Adipocyte (in vitro differentiated cells): ENCODE measurements at places on chromosomes 2 and 18.

DNA sequence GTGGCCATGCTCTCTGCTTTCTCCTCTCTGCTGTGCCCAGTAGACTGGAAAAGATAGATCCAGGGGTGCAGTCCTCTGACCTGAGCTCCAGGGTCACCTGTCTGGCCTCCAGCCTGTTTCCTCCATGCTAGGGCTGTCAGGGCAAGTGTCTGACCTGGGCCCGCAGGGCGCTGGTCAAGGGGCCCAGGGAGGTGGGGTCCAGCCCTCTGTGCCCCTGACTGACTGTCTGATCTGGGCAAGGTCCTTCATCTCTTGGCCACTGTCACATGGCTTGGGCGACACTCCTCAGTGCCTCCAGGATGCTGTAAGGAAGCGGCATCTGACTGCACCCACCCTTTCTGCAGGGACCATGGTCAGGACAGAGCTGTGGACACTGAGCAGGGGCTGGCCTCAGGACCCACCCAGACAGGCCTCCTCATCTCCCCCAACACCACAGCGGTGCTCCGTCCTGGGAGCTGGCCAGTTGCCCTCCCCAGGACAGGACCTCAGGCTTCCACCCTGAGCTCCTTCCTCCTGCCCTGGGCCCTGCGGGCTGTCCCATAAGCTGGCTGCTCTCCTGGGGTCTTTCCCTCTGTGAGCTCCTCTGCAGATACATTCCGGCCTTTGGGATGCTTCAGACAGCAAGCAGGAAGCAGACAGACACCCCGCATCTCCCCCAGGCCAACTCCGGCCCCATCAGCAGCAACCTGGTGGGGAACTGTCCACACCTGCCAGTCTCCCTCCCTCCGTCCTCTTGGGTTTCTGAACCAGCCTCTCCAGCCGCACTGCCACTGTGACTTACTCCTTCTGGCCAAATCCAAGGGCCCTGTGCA, 21.2 kb upstream of the ALPI start:
- DNase-seq: no peak

GRCh38 chr2:3637311-3637675, 20.7 kb upstream of the ALLC start:
- DNase-seq: no peak

DNA sequence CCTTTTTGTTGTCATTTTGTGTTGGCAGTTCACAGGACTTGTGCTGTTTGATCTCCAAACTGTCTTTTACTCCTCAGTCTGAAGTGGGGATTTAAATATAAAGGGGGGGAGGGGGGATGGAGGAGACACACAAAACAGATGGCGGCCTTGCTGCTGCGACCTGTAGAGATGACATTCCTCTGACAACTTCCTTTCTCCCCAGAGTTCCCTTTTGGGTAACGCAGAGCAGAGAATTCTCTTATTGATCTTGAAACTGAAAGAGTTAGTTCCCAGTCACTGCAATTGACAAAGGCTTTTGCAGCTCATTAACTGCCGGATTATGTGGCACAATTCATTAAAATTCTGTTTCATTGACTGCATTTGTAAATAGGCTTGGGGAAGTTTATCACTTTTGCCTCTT, 279.3 kb downstream of the TSN start:
- no peak for DNase-seq

DNA sequence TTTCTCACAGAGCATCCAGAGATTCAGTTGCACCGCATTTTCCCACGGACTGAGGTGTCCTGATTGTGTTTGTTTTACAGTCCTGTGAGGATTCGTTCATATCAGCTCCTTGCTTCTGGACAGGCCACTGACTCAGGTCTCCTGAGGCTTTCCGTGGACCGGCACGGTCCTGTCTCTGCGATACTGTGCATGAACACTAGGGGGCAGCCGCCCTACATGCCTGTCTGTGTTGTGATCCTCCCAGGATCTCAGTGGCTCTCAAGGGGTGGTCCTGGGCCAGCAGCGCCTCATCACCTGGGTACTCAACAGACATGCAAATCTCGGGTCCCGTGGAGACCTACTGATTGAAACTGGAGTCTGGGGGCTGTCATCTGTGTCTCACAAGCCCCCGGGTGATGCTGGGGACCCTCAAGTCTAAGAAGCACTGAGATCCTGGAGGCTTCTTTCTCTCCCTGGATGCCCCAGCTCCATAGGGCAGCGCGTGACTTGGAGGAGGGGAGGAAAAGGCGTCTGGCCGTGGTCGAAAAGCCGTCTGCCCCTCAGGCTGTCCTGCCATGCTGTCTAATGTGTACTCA, 28.9 kb downstream of the IL1R2 start:
- DNase-seq: peak; percentile 90

- peak; percentile 87 for DNase-seq
Observed at GRCh38 chr2:102258386-102259074, 52.8 kb upstream of the IL1RL1 start.

DNA sequence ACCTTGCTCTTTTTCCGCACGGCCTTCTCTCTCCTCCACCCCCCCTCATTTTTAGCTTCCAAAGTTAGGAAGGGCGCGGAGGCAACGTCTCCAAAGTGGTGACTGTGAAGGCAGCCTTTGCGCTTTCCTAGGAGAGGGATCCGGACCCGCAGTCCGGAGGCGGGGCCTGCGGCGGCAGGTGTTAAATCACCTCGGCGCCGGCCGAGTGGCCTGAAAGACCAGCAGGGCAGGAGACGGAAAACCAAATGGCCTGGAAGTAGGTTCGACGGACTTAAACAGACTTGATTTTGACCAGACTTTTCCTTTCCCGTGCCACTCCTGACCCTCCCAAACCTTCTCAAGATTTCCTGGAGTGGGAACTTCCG, 615 bp downstream of the GORASP2 start:
- peak; percentile 73 for DNase-seq

DNA sequence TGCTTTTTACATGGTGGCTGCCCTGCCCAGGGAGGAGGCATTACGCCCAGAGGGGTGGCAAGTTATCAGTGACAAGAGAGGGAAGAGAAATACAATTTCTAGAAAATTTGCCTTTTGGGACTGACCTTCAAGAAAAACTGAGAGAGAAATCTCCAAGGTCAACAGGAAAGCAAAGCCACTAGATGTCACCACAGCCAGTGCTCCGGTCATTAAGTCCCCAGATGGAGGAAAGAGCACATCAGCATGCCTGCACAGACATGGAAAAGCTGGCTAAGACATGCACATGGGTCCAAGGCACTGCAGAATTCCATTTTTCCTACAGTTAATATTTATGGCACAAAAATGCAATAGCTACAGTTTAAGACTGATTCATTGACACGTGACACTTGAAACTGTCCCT, 21.0 kb downstream of the FHL2 start:
- DNase-seq: no peak

DNA sequence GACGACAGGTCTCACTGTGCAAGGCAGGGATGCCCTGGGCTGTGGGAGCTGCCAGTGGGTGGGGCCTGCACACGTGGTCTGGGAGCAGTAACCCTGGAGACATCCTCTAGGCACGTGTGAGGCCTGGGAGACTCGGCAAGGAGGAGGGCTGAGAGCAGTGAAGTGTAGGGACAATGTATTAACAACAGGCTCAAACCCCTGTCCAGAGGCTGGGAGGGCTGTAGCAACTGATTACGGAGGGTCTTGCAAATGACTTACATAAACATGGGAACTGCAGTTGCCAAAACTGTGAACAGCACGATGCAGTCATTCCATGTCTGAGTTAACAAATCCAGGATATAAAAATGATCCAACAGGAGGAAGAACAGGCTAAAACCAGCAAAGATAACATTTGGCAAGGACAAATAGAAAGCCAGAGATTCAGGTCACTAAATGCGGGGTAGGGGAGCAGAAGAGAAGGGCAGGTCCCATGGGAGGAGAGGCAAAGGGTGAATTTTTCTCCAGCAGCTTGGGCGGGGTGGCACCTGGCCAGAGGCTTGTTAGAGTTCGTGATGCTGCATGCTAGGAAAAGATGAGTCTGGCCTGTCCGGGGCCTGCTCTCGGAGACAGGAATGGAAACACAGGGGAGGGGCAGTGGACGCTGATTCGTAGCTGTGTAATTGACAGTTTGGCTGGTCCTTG, 44.9 kb downstream of the CYP27C1 start:
- DNase-seq: peak; percentile 53

GRCh38 chr2:23092831-23093230, 292.1 kb upstream of the KLHL29 start:
- peak; percentile 48 for DNase-seq

DNA sequence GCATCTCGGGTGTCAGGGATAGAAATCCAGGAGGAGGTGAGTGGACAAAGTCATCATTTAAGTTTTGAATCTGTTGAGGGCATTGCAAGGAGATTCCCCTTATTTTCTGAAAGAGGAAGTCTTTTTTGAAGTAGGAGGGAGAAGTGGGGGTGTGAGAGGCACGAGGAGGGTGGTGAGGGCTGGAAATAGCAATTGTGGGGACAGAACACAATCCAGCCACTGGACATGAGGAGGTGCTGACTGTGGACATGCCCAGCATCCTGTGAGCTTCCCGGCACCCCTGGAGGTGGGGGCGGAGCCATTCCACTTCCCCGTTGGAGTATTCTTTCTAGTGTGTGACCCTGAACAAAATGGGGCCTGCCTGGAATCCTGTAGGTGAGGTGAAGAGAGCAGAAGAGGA, 310.7 kb upstream of the EPAS1 start:
- no peak for DNase-seq

- DNase-seq: peak; percentile 40
Observed at GRCh38 chr2:67215214-67216055, 181.7 kb upstream of the ETAA1 start.

DNA sequence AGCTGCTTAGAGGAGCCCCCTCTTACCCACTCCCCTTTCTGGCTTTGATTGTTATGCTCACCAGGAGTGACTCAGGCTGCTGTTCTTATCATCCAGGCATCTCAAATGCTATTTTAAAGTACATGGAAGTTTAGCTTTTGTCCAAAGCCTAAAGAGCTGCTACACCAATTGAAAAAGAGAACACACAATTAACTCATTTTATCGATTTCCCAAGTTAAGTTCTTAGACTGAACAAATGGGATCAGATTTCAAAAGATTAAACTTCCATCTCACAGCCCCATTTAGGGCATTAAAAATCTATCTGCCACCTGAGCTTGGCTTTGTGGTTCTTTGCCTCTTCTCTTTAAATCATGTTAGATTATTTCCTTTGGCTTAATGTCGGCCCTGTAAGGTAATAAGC, 81.2 kb downstream of the MYO5B start:
- no peak for DNase-seq
